ENCODE measurements at places on chromosomes 13 and 19.
A peak's percentile ranks its signal among the peaks of the same experiment; 100 is the strongest.

DNA sequence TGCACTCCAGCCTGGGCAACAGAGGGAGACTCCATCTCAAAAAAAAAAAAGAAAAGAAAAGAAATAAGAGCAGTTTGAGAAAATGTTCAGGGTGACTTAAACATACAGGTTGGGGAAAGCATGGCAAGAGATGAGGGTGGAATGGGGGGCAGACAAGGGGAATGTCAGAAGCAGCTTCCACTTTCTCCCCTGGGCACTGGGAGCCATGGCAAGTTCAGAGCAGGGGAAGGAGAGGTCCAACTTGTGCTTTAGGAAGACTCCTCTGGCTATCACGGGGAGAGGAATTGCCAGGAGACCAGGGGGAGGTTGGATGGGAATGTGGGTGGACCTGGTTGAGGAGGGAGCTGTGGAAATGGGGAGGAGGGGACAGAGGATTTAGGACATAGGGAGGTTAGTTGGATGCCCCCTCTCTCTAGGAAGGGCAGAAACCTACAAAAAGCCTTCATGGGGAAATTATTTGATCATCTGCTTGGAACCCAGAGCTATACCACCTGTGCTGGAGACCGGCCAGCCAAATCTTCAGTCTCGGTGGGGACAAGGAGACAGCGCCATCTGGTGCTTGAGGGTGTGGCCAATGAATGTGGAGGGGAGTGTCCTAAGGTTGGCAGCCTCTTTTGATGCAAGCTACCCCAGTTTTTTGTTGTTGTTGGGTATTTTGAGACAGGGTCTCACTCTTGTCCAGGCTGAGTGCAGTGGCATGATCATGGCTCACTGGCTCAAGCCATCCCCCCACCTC is 7.3 kb upstream of the STRN4 start:
- peak; percentile 44 for DNase-seq

DNA sequence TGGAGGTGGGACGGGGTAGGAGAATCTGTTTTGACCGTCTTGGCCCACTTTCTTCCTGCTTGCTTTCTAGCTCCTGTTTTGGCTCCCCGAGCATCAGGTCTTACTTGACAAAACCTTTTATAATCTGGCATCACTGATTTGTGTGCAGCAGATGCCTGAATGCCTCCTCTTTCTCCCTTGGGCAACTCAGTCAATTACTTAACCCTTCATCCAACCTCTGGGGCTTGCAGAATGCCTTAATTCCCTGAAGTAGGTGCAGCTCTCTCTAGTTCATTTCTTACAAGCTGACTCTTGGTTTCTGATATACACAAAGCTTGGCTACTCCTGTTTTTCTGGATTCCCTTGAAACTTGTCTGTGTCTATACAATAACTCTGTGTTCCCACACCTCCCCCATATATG is 5.7 kb upstream of the NUP58 start:
- DNase-seq: no peak

DNA sequence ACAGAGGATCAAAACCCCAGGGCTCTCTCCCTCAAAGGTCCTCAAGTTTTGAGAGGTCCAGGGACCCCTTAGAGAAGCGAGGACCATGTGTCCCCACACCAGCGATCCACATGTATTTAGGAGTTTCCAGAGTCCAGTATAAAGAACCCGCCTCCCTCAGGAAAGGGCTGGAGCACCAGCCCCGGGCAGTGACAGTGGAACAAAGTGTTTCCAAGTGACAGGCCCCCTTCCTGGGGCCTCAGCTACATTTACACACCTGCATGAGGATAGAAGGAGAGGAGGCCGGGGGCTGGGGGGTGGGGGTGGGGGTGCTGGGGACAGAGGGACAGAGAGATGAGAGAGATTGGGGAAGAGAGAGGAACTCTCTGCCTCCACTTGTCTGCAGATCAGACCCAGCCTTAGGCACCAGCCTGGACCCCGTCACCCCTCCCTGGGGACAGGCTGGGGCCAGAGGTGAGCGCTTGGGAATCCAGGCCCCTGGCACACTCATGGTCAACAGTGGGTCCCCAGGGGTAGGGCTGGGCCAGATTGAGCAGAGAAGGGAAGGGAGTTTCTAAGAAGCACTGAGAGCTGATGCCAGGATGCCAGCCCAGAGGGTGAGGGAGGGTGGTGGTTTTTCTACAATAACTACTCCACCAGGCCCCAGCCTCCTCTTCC is 802 bp downstream of the BCAM start:
- DNase-seq: no peak

GRCh38 chr19:3618144-3618810 is 8.3 kb downstream of the CACTIN start:
- DNase-seq: no peak

DNA sequence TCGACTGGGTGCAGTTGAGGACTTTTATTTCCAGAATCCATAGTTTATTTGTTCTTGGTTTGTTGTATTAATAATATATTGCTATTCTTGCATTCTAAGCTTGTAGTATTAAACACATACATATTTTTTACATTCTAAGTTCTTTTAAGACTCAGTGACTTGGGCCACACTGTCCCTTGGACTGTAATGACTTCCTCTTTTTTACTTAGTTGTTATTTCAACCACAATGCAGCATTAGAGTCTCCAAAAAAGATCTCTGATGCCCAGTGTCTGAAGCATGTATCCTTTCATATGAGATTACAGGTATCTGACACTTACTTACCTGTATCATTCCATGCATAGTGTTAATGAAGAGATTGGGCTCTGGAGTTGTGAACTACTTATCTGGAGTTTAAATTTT is 864.9 kb upstream of the PCDH20 start:
- DNase-seq: no peak

DNA sequence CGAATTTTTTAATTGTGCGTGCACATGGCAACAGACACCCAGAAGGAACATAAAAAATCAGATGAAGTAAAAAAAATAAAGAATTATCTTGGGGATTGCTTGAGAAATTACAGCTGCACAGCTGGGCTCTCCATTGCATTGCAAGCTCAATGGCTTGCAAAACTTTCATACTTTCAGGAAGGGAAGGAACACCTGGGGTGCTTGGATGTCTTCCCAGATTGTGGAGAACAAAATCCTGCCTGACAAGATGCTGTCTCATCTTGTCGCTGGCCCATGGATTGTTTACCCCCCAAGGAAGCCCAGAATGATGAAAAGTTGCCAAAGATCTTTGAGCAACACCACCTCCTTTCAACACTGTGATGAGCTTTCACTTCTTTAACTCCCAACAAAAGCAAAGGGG is 11.0 kb upstream of the CASP14 start:
- no peak for DNase-seq

GRCh38 chr13:28490061-28490460 is 4.9 kb downstream of the FLT1 start:
- no peak for DNase-seq

- DNase-seq: no peak
These were observed 165.5 kb downstream of the LACC1 start for GRCh38 chr13:44045180-44045562.

- DNase-seq: no peak
These were observed 54.3 kb downstream of the RUBCNL start for GRCh38 chr13:46332772-46333171.

DNA sequence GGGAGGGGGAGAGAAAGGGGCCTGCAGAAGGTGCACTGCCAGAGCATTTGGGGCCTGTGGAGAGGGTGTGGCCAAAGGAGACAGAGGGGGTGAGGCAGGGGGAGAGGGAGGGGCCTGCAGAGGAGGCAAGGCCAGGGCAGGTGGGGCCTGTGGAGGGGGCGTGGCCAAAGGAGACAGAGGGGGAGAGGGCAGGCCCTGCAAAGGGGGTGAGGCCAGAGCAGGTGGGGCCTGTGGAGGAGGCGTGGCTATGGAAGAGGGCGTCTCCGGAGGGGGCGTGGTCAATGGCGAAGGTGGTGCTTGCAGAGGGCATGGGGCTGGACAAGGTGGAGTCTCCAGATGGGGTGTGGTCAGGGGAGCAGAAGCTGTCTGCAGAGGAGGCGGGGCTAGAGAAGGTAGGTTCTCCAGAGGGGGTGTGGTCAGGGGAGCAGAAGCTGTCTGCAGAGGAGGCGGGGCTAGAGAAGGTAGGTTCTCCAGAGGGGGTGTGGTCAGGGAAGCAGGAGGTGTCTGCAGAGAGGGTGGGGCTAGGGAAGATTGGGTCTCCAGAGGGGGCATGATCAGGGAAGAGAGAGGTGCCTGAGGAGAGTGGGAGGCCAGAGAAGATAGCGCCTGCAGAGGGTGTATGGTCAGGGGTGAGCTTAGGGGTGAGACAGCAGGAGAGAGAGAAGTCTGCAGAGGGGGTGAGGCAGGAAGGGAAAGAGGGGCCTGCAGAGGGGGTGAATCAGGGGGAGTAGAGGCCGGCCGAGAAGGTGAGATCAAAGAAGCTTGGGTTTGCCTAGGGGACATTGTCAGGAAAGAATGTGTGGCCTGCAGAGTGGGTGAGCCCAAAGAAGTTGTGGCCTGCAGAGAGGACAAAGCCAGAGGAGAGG is 3.4 kb downstream of the PRR36 start:
- no peak for DNase-seq

GRCh38 chr19:39557811-39558623 is 18.1 kb upstream of the EID2 start:
- no peak for DNase-seq

DNA sequence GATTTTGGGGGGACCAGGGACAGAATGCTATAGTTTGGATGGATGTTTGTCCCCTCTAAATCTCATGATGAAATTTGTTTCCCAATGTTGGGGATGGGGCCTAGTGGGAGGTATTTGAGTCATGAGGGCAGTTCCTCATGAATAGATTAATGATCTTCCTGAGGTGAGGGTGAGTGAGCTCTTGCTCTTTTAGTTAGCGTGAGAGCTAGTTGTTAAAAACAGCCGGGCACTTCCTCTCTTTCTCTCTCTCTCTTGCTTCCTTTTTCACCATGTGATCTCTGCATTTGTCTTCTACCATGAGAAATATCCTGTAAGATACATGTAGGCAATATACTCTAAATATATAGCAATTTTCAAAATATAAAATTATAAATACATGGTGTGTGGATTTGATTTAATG is 290.8 kb upstream of the PCDH9 start:
- DNase-seq: no peak

DNA sequence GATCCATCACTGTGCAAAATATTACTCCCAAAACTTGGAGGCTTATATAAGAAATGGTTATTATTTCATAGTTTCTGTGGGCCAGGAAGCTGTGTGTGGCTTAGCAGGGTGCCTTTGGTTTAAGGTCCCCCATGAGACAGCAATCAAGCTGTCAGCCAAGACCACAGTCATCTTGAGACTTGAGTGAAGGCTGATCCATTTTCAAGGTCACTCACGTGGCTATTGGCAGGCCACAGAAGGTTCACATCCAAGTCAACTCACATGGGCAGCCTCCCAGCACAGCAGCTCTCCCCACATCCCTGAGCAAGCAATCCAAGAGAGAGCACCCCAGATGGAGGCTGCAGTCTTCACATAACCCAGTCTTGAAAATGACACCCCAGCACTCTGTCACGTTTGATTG is 537.4 kb downstream of the MYO16 start:
- no peak for DNase-seq

DNA sequence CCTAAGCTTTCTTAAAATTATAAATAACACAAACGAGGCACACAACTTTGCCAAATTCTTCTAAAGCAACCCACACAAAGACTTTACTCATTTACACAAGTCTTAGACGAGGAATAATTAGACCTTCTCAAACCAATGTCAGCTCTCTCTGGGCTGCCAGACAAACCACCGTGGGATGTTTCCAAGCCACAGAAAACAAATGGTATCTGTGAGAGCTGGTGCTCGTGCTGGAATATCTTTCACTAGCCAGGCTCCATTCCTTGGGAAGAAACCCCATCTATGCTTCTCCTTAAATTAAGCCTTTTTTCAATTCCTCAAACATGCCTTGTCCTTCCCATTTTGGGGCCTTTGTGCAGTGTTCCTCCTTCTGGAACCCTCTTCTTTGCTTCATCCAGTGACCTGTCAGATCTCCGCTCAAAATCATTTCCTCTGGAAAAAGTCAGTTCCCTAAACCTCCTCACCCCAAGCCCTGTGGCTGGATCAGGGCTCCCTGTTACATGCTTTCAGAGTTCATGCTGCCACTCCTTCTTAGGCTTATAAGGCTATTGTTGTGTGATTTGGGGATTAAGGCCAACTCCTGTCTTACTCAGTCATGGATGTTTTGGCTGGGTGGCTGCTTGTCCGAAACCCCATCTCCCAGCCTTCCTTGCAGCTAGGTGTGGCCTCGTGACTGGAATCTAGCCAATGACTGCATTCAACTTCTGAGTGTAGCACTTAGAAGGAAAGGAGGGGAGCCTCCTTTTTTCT is 64.2 kb upstream of the GTF2F2 start:
- no peak for DNase-seq

DNA sequence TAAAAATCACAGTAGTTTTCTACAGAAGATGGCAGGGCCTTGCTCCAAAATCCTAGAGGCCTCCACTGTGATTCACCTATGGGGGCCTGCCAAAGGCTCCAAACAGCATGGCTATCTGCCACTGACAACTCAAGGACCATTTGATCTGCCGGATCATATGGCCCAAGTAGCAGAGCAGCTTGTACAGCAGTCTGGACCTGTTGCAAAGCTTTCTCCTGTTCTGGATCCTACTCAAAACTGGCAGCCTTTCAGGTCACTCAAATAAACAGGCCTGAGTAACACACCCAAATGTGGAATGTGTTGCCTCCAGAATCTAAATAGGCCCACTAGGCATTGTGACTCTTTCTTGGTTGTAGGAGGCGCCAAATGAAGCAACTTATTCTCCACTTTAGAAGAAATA is 1049.3 kb downstream of the PCDH9 start:
- DNase-seq: no peak

GRCh38 chr19:39126312-39127187 is 964 bp downstream of the PAK4 start:
- no peak for DNase-seq

GRCh38 chr13:92303428-92303827 is 905.0 kb downstream of the GPC5 start:
- no peak for DNase-seq

DNA sequence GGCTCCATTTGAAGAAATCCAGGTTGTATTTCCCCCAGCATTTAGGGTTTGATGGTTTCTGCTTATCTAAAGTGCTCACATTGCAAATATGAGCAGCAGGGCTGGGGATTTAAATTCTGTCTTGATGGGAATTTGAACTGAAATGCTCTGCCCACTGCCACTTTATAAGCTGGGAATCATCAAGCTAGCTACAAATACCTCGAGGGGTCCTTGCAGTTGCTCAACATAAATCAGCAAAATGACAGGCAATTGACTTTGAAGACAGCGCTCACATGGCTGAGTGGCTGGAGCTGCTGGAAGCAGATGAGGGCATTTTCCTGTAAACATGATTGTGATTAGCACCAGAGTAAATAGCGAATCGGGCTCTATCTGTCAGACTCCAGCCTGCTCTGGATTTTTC is 39.4 kb upstream of the MEDAG start:
- no peak for DNase-seq

DNA sequence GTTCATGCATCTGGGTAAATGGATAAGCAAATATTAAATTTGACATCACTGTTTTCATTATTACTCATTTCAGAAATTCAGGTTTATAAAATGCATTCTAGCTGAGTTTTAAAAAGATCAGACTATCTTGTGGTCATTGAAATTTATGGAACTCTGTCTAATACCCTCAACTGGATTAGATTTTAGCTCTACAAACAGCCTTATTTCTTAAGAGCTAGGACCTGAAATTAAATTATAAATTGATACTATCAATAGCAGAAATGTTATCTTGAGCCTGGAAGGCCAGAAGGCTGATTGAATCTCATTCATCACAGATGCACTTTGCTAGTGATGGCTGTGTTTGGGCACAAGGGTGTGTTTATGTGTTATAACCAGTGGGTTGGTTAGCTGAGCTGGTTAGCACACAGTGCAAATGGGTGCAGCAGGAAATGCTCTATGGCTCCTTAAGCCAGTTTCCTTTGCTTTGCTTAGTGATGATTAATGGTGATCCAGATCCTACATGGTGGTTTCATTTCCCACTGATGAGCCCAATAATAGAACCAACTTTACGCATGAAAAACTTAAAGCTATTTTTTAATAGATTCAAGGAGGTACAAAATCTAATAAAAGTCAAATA is 310.8 kb upstream of the KLF12 start:
- no peak for DNase-seq
